ENCODE measurements at places on chromosomes 13 and 19.

DNA sequence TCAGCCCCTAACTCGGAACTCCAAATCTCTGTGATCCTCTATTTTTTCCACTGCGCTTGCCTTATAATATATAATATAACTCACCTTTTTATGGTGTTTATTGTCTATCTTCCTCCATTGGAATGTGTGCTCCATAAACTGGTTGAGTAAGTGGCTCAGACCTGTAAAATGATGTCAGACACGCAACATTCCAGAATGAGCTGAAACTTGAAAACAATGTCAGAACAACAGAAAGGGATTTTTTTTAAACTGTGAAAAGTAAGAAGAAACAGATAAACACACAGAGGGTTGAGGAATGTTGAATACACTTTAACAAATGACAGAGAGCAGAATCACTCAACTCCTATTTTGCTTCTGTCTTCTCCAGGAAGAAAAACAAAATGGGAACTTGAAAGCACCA, 19.1 kb upstream of the FAM216B start:
- H3K36me3 ChIP-seq, result no peaks in the 10 kb centered on the region
- H3K27me3 ChIP-seq, result peaks cover 4% of the 10 kb centered on the region
- no peak overlapping the region for H3K27ac ChIP-seq
- H3K4me1 ChIP-seq, result peaks cover 2% of the 10 kb centered on the region
- no peak overlapping the region for H3K4me3 ChIP-seq

GRCh38 chr19:11273296-11273695, 11.0 kb upstream of the DOCK6 start:
- no peak overlapping the region for H3K4me3 ChIP-seq
- DNase-seq, result no peak
- H3K4me1 ChIP-seq, result no peaks in the 10 kb centered on the region
- no peak overlapping the region for H3K27ac ChIP-seq
- H3K36me3 ChIP-seq, result no peaks in the 10 kb centered on the region

DNA sequence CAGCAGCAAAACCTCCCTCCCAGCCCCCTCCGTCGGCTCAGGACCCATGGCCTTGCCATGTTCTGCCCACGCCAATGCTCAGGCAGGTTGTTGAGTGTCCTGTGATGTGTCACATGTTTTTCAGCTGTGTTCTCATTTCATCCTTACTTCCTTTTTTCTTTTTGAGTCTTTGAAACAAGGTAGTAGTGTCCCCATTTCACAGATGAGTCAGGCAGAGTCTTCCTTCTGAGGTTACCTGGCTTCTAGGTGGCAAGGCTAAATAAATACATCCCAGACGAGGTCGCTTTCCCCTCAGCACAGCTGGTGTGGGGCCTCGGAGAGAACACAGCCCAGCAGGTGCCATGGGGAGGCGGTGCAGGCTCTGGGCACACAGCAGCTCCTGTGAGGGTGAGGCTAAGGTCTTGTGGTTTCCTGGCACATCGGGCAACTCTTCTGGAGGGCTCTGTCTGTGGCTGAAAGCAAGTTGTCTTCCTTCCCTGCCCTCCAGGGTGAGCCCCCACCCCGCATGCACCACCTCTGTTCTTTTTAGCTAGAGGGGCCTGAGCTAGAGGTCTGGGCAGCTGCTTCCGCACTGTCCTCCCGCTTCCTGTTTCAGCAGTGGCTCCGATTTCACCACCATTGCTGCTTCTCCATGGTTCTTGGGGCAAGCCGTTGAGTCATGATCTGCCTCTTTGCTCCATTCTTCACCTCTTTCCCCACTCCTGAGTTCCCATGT, 15.1 kb downstream of the PRAM1 start:
- no peaks in the 10 kb centered on the region for H3K27me3 ChIP-seq
- H3K36me3 ChIP-seq, result peaks cover 67% of the 10 kb centered on the region
- DNase-seq, result peak; percentile 40
- H3K4me3 ChIP-seq, result peak overlapping the region; percentile 17
- H3K27ac ChIP-seq, result peak overlapping the region; percentile 90
- H3K4me1 ChIP-seq, result peaks cover 24% of the 10 kb centered on the region

DNA sequence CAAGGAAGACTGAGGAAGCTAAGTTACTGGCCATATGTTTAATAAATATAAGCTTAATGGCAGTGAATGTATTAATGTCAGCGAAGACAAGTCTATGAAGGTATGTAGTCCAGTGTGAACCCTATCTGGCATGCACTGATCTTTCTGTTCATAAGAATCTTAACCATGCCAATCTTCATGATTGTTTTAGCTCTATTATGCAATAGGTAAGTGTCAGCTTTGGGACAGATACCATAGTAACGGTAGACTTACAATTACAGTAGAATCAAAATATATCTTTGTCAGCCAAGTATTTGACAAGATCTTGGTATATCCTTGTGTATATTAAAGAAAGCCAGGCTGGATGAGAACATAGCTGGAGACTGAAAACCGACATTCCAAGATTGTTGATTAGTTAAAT, 428.5 kb downstream of the SPRY2 start:
- H3K36me3 ChIP-seq, result no peaks in the 10 kb centered on the region
- no peak overlapping the region for H3K4me3 ChIP-seq
- DNase-seq, result no peak
- no peak overlapping the region for H3K27ac ChIP-seq
- H3K27me3 ChIP-seq, result no peaks in the 10 kb centered on the region

- H3K36me3 ChIP-seq, result no peaks in the 10 kb centered on the region
- H3K4me3 ChIP-seq, result no peak overlapping the region
- DNase-seq, result no peak
- no peaks in the 10 kb centered on the region for H3K4me1 ChIP-seq
- H3K27me3 ChIP-seq, result no peaks in the 10 kb centered on the region
These were observed 916.7 kb downstream of the PCDH9 start for GRCh38 chr13:66313413-66313812.

DNA sequence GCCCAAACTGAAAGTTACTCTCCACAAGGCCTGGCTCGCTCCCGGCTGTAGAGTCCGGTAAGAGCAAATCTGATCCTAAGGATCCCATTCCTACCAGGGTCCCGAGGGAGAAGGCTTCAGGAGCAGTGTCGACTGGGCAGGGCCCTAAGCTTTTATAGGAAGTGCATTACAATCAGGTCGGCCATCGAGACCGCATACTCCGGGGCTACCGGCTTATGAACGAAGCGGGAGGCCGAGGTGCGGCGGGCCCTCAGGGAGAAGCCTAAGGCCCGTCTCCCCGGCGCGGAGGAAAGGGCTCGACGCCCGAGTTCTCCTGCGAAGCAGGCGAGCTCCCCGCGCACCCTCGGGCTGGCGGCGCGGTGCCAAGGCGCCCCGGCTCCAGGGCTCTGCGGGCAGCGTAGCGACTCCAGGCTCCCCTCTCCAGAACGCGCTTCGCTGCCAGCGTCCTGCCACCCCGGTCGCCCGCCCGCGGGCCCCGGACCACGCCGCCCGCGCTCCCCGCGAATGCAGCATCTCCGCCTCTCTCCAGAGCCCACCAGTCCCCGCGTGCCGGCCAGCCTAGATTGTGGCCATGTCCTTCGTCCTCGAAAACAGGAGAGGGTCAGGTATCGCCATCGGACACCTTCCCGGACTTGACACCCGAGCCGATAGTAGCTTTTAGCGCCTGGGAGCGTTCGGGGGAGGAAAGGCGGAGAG, 1.4 kb downstream of the EFNB2 start:
- H3K36me3 ChIP-seq, result no peaks in the 10 kb centered on the region
- peaks cover 17% of the 10 kb centered on the region for H3K4me1 ChIP-seq
- peaks cover 46% of the 10 kb centered on the region for H3K27me3 ChIP-seq
- no peak overlapping the region for H3K27ac ChIP-seq
- peak; percentile 12 for DNase-seq

GRCh38 chr13:52850396-52851136, 2.1 kb upstream of the PCDH8 start:
- H3K4me3 ChIP-seq, result peak overlapping the region; percentile 69
- peak; percentile 49 for DNase-seq
- H3K27ac ChIP-seq, result peak overlapping the region; percentile 17
- peaks cover 22% of the 10 kb centered on the region for H3K4me1 ChIP-seq
